ENCODE measurements at places on chromosomes 1 and 21.
A peak's percentile ranks its signal among the peaks of the same experiment; 100 is the strongest.

DNA sequence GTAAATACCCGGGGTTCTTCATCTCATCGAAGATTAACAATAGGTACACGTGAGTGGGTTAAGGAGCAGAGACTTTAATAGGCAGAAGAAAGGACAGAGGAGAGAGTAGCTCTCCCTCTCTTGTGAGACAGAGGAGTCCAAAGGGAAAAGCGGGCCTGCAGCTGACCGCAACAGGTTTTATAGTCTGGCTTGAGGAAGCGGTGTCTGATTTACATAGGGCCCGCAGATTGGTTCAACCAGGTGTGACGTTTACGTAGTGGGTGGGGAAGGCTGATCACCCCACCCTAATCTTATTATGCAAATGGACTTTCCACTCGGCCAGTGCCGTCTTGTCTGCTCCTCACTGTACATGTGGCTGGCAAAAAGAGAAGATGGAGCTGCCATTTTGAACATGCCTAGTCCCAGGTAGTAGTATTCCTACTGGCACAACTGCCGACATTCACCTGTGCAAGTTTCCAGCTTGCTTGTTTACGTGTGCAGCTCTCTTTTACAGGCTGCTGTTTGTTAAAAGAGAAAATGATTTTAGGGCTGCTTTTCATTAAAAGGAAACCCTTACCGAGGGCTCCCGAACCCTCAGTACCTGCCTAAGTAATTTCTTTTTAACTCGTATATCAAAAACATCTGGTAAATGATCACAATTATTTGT, 10.6 kb downstream of the CDC14A start:
- DNase-seq = peak; percentile 75

GRCh38 chr1:108645564-108646184, 15.2 kb downstream of the HENMT1 start:
- DNase-seq = no peak

DNA sequence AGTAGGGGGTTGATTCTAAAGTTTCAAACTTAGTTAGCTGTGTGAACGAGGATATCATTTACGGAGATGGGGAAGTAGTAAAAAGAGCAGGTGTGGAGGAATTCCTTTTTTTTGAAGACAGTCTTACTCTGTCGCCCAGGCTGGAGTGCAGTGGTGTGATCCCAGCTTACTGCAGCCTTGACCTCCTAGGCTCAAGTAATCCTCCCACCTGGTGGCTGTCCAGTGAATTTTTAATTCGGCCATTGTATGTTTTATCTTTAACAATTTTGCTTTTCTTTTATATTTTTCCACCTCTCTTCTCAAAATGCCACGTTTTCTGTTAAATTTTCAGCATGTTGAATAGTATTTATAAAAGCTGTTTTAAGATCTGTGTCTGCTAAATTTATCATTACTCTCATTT, 12.3 kb upstream of the CENPF start:
- DNase-seq = no peak

DNA sequence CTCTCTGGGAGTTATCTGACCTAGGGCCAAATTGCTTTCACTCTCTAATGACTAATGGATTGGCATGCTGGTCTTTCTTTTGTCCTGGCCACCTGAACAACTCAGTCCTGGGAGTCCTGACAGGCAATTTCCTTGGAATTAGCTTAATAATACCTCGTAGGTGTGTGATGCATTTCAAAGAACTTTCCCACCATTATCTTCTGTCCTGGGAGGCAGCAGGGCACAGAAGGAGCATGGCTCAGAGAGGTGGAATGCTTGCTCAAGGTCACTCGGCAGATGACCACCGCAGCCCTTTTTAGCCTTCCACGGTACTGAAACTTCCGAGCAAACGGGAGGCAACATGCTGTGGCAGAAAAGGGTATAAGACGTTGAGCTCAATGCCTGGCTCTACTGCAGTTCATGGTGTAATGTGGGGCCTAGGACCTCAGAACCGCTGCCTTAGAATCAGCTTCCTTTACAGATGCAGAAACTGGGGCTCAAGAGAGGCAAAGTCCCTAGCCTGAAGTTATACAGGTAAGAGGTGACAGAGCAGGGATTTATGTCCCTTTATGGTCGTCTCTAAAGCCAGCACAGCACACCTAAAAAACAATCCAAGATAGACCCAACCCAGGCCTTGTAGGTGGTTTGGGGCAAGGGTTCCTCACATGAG, 3.2 kb downstream of the ID3 start:
- peak; percentile 63 for DNase-seq

DNA sequence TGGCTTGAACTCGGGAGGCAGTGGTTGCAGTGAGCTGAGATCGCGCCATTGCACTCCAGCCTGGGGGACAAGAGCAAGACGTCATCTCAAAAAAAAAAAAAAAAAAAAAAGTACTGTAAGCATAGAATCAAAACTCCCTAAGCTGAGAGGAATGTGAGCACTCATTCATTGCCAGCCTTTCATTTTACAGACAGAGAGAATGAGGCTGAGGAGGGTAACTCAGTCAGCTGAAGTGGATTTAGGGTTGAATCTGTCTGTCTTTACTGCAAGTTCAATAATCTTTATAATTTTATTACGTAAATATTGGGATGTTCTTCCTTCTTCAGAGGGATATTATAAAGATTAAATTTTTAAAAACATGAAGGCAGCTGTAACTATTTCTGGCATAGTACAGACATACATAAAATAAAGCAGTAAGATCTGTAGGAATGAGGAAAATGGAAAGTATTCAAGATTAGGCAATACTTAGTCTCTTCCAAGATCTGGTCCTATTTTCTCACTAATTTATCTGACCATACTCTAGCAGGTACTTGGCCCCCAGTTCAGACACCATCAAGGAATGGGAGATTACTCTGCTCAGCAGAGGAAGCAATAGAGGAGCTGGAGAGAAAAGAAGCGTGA, 24.1 kb upstream of the MNDA start:
- DNase-seq = no peak

DNA sequence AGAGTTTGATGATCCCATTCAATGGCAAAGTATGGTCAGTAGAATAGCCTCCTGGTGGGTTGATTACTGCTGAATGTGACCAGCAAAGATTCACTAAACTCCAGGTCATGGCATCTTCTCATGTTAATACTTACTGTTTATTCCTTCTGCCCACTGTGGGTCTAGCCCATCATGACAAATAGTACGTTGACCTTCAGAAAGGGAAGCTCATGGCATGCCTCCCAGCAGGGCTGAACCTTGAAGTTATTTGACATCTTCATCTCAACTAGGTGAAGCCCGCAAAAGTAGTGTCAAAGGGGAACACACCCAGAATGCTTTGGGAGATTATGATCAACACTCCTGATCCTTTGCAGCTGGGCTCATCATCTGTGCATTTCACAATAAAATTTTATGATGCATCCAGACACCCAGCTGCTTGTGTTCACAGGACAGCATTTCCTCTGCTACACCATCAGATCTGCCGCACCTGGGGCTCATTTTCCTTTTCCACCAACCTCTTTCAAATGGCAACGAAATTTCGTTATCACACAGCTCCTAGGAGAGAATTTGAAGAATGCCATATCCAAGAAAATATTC, 49.6 kb downstream of the HLX start:
- no peak for DNase-seq

GRCh38 chr21:27734146-27734545, 767.3 kb upstream of the ADAMTS5 start:
- DNase-seq = no peak

GRCh38 chr1:99638853-99639252, 7.1 kb upstream of the PALMD start:
- DNase-seq = no peak

GRCh38 chr1:90544356-90544755, 172.7 kb downstream of the BARHL2 start:
- no peak for DNase-seq

DNA sequence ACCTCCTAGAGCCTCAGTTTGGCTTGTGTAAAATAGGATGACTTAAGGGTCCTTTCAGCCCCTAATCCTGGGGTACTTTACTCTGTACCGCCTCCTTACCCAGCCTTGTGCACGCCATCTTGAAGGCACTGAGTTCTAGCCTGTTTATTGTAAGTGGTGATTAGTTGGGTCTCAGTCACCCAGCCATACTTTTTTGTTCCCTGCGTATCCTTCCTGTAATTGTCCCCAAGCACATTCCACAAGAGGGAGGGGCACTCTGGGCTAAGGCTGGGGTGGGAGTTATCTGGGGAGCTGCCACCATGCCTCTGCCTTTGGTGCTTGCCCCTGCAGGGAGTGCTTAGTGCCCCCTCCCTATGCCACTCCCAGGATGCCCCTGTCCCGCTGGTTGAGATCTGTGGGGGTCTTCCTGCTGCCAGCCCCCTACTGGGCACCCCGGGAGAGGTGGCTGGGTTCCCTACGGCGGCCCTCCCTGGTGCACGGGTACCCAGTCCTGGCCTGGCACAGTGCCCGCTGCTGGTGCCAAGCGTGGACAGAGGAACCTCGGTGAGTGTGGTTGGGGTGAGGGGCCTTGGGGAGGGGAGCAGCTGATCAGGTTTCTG, 856 bp downstream of the FDPS start:
- peak; percentile 43 for DNase-seq

DNA sequence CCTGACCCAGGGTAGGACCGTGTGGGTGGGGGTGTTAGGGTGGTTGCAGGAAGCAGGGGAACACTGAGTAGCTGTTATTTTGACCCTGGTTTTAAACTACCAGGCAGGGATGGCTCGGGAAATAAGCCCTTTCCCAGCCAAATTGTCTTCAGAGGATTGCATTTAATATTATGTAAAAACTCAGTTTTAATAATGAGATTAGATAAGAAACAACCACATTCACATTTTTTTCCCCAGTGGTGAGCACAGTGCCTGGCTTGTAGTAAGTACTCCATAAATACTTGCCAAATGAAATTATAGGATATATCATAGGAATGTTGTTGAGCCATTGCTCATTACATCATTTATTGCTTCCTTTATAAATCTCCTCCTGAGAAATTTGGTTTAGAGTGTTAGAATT, 3.1 kb upstream of the ACP6 start:
- DNase-seq = no peak

DNA sequence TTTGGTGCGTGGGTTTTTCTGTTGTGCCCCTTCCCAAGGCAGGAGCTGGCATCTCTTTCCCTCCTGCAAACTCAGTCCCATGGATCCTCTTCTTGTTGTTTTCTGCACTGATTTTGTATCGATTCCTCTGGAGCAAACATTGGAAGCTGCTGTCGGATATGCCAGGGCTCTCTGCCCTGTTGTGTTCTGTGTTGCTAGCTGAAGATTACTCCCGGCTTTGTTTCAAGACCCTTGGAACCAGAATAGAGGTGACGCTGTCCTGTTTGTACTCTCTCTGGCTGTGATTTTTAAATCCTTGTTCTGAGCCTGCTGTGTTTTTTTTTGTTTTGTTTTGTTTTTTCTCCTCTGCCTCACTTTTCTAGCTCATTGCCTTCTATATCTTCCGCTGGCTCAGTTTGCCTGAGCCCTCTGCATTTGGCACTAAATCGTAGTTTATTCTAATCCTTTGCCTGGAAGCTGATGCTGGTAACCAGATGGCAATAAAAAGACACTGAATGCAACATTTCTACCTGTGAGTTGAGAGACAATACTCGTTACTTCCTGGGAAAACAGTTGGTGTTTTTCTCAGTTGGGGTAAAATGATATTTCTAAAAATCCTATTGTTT, 67.0 kb downstream of the BACH1 start:
- peak; percentile 10 for DNase-seq

- DNase-seq = no peak
These were observed 24.3 kb upstream of the EFHD2 start for GRCh38 chr1:15385420-15385819.

- DNase-seq = no peak
These were observed 69.7 kb downstream of the PRKCZ start for GRCh38 chr1:2119886-2120285.

GRCh38 chr1:185573677-185574076, 160.5 kb upstream of the HMCN1 start:
- DNase-seq = no peak

DNA sequence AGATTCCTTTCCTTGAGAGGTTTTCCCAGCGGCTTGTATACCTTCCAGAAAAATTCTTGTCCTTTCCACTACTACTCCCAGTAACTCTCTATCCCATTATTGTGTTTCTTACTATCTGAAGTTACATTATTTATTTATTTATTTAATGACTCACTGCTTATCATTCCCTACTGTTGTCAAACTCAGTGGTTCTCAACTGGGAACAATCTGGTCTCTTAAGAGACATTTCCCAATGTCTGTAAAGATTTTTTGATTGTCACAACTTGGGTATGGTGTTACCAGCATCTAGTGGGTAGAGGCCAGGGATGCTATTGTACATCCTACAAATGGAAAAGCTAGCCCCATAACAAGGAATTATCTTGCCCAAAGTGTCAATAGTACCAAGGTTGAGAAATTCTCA, 771.5 kb upstream of the ADGRL2 start:
- DNase-seq = no peak

GRCh38 chr1:228921481-228921880, 186.2 kb downstream of the RHOU start:
- DNase-seq = no peak

DNA sequence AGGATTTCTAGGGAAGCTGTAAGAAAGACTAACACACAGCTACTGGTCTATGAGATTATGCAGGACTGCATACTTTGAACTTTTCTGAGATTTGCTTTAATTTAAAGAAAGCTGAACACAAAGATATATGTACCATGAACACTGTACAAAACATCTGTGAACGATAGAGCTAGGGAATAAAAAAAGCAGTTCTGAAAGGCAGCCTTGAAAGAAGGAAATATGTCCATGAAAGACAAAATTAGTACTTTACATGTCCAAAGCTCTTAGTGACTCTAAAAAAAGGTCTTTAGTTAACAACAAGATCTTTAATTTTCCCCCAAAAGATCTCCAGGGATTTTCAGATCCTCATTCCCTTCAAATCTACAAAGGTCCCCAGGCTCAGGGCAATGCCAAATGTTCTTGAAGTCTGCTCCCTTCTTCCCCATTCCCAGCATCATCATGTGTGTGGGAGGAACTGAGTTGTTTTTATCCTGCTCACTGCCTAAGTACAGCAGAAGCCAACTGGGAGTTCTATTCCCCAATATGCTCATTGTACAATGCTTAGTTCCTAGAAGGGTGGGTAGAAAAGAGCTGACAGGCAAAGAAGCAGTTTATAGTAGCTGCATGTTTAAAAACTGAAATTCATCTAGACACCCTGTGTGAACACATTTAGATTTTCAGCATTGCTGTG, 60.1 kb upstream of the PTCH2 start:
- no peak for DNase-seq

GRCh38 chr1:96922181-96922580, 200.6 kb downstream of the PTBP2 start:
- no peak for DNase-seq

GRCh38 chr1:238119060-238119459, 228.3 kb upstream of the ZP4 start:
- DNase-seq = peak; percentile 37

DNA sequence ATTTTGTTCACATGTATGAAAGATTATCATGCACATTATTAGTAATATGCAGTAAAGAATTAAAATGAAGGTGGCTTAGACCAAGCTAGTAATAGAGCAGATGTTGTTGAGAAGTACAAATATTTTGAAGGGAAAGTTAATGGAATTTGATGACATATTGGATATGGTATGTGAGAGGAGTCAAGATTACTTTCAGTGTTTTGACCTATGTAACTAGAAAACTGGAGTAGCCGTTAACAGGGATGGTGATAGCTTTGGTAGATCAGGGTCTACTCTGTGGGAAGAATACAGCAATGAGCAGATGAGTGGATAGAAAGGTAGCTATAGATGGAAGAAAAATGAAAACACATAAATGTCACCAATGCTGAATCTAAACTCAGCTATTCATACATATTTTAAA, 163.2 kb upstream of the LRRC7 start:
- no peak for DNase-seq
